Fibroblast of lung (primary cell): ENCODE measurements at places on chromosomes 13 and 19.

GRCh38 chr19:17145546-17146497 lies 69.3 kb upstream of the USE1 start:
- DNase-seq: no peak

GRCh38 chr19:12721656-12722565 lies 1.8 kb downstream of the TNPO2 start:
- DNase-seq: peak; percentile 85

DNA sequence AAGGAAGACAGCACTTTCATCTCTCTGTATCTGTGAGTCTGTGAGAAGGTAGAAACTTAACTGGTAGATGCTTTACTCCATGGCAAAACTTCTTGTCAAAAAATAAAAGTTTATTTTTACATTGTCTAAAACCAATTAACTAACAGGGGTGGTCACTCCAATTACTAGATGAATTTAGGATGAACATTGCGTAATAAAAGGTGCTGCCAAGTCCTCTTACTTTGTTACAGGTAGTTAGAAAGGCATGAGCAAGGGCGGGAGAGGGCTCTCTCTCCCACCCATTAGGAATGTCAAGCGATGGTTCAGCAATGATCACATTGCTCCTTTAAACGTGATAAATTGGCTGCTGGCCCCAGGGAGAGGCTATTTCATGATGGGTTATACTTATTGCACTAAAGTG lies 512.3 kb downstream of the SLITRK5 start:
- DNase-seq: no peak

DNA sequence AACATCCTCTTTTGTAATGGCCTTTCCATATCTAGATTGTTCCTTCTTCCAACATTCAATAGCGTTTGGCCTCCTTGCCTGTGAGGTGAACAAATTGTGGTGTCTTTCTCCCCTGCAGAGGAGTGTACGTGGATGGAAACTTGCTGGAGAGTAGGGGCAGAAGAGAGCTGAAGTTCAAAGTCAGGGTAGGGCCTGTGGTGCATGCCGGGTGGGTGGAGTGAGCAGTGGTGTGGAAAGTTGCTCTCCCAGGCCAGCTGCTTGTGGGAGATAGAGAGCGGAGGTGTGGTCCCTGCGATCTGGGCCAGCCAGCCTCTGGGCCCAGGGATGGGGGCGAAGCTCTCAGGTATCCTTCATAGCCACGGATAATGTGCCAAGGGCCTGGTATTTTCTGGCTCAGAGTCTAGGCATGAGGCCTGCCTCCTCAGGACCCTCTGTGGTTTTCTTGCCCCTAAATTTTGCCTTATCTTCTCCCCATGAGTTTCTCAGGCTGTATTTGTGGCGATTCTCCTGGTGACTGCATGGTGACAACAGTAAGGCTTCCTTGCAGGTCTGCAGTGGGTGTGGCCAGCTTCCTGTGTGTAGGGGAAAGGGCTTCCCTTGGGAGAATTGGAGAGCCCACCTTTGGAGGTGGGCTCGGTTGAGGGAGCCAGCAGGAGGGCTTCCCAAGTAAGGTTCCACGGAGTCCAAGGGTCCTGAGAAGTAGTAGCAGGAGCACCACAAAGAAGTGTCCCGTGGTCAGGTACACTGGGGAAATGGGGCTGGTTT lies 6.7 kb downstream of the RGCC start:
- DNase-seq: no peak

GRCh38 chr13:64529874-64530485 lies 2700.2 kb downstream of the PCDH9 start:
- DNase-seq: peak; percentile 14
